Activated naive CD4-positive, alpha-beta T cell treated with anti-CD3 and anti-CD28 coated beads, Interleukin-2, amount 50 U/mL, for 72 hours (primary cell): ENCODE measurements at places on chromosomes 4 and X.

GRCh38 chrX:72021975-72022374, 109.7 kb downstream of the RTL5 start:
- no peak for DNase-seq

DNA sequence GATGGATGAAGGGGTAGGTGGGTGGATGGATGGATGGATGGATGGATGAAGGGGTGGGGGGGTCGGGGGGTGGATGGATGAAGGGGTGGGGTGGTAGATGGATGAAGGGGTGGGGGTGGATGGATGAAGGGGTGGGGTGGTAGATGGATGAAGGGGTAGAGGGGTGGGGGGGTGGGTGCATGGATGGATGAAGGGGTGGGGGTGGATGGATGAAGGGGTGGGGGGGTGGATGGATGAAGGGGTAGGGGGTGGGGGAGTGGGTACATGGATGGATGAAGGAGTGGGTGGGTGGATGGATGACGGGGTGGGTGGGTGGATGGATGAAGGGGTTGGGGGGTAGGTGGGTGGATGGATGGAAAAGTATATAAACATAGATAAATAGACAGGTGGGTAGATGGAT, 74.2 kb downstream of the PRKX start:
- no peak for DNase-seq

- no peak for DNase-seq
These were observed 274.1 kb upstream of the GK2 start for GRCh38 chr4:79682161-79682560.

- DNase-seq: no peak
These were observed 22.3 kb downstream of the TMEM31 start for GRCh38 chrX:103733017-103733416.

DNA sequence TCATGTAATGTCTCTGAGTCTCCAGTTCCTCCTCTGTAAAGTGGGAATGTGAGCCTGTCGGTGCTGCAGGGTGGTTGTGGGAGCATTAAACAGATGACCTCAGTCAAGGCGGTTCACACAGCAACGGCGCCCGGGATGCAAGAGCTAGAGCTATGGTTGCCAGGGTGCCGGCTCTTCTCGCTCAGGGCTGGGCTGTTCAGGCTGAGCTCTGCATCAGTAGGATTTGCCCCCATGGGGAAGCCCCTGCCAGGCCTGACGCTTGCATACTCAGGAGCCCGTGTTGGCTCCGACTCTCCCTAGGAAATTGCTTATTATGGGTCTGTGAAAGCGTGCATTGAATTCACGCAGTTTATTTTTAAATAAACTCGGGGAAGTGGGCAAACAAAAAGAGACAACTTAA, 67.3 kb downstream of the PSAPL1 start:
- no peak for DNase-seq

DNA sequence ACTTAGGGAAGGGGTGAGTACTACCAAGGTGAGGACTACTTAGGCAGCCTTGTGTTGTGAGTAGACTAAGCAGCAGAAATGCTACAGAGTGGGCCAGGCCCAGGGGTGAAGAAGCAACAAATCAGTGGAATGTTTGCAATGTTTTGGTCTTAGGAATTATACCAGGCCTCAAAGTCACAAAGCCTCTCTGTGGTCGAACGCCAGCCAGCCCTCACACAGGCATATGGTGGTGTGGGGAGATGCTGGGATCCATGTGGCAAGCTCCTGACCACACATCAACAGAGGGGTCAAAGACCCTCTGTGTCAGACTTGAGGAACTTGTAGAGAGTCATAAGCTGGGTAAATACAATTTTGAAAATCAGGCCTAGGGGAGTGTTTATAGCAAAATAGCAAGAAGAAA, 153.8 kb upstream of the KLF3 start:
- DNase-seq: no peak

DNA sequence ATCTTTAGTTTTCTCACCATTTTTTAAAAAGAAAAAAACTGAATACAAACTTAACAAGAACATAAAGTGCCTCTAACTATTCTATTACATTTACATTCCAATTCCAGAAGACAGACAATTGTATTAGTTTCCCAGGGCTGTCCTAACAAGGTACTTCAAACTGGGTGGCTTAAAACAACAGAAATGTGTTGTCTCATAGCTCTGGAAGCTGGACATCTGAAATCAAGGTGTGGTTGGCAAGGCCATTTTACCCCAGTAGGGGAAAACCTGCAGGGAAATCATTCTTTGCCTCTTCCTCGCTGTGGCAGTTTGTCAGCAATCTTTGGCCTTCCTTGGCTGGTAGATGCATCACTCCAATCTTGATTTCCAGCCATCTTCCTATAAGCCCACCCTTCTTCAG, 37.5 kb upstream of the TMEM33 start:
- DNase-seq: no peak

- DNase-seq: no peak
These were observed 230.1 kb upstream of the GALNTL6 start for GRCh38 chr4:171582961-171583581.

GRCh38 chr4:74110670-74111069, 11.7 kb upstream of the CXCL2 start:
- DNase-seq: no peak

DNA sequence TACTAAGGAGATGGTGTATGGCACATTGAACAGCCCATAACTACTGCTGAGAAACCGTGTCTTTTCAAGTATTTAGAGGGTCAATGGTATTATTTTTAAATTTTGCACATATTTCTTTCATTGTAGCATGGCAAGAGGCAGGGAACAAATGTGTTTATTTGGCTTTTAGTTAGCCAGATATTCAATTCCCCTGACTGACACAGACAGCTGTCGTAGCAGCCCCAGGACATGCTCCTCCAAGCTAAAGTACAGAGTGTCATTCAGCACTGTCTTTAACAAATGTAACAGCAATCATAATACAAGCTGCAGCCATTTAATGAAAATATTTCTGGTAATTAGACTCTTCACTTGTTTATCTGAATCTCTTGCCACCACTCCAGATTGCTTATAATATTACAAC, 687.1 kb downstream of the KLHL13 start:
- no peak for DNase-seq
